Mesenteric fat pad (tissue), 1 donor: ENCODE measurements at places on chromosomes 16 and 17. TPM values are rescaled to one million over a fixed set of nuclear protein-coding genes. Genes with fewer than 3 reads are reported as not detected.

The FN3K gene
- total RNA-seq, result 19.3 TPM

The KRT33A gene
- not detected for total RNA-seq

The PYDC1 gene
- total RNA-seq, result not detected

The TNFSF13 gene
- 26.3 TPM for total RNA-seq

The SDR42E2 gene
- total RNA-seq, result not detected

The IQCK gene
- total RNA-seq, result 9.7 TPM
